ENCODE measurements at places on chromosomes 3 and 15. TPM values are rescaled to one million over a fixed set of nuclear protein-coding genes. Genes with fewer than 3 reads are reported as not detected.

GRCh38 chr15:42549032-42549491 lies 424 bp downstream of the HAUS2 start:
- no peak for DNase-seq
- peaks cover 21% of the 10 kb centered on the region for H3K4me1 ChIP-seq
- no peaks in the 10 kb centered on the region for H3K27me3 ChIP-seq
- peak overlapping the region; percentile 93 for H3K27ac ChIP-seq
- no peaks in the 10 kb centered on the region for H3K36me3 ChIP-seq

- H3K36me3 ChIP-seq = no peaks in the 10 kb centered on the region
- DNase-seq = no peak
- no peaks in the 10 kb centered on the region for H3K27me3 ChIP-seq
- no peak overlapping the region for H3K4me3 ChIP-seq
Observed at GRCh38 chr15:100710744-100711515, 108.5 kb downstream of the ASB7 start.

GRCh38 chr15:60829416-60829815 lies 350.5 kb upstream of the ICE2 start:
- no peaks in the 10 kb centered on the region for H3K4me1 ChIP-seq
- H3K27me3 ChIP-seq = no peaks in the 10 kb centered on the region
- no peak overlapping the region for H3K4me3 ChIP-seq

- H3K27ac ChIP-seq = no peak overlapping the region
- DNase-seq = no peak
- no peaks in the 10 kb centered on the region for H3K27me3 ChIP-seq
- no peak overlapping the region for H3K4me3 ChIP-seq
- no peaks in the 10 kb centered on the region for H3K4me1 ChIP-seq
Observed at GRCh38 chr3:27093771-27094170, 275.4 kb downstream of the NEK10 start.

The FES gene
- 4.0 TPM for total RNA-seq

The GATA2 gene
- total RNA-seq = not detected

The CIB2 gene
- 2.0 TPM for total RNA-seq

The SSUH2 gene
- not detected for total RNA-seq

The SLC22A13 gene
- total RNA-seq = 0.65 TPM

- H3K27ac ChIP-seq = no peak overlapping the region
- no peaks in the 10 kb centered on the region for H3K27me3 ChIP-seq
- no peak for DNase-seq
- no peak overlapping the region for H3K4me3 ChIP-seq
- H3K4me1 ChIP-seq = no peaks in the 10 kb centered on the region
Observed at GRCh38 chr3:3851621-3852323, 52.5 kb downstream of the LRRN1 start.

- no peaks in the 10 kb centered on the region for H3K36me3 ChIP-seq
- no peaks in the 10 kb centered on the region for H3K4me1 ChIP-seq
- H3K27me3 ChIP-seq = no peaks in the 10 kb centered on the region
- DNase-seq = no peak
- no peak overlapping the region for H3K27ac ChIP-seq
Observed at GRCh38 chr3:194574639-194575483, 58.4 kb downstream of the TMEM44 start.

- DNase-seq = no peak
- no peak overlapping the region for H3K27ac ChIP-seq
- no peaks in the 10 kb centered on the region for H3K36me3 ChIP-seq
- H3K4me3 ChIP-seq = no peak overlapping the region
Observed at GRCh38 chr15:90003736-90004135, 2.6 kb downstream of the ZNF710 start.

DNA sequence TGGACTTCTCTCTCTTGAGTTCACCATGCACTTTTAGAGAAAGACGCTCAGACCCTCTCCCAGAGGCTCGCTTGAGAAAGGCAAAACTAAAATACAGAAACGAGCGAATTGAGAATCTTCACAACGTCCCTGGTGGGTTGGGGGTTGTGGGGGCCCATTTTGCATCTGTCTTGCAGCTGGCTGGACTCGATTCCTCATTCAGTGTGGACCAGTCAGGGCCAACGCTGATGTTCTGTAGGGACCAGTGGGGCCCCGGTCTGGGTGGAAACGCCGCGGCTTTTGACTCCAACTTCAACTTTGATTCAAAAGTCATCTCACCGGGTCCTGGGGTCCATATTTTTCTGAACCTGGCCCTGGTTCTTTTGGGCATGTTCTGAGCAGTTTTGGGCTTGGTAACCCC lies 68.1 kb downstream of the SLC6A6 start:
- DNase-seq = no peak
- no peaks in the 10 kb centered on the region for H3K36me3 ChIP-seq
- no peaks in the 10 kb centered on the region for H3K4me1 ChIP-seq
- no peak overlapping the region for H3K4me3 ChIP-seq
- no peak overlapping the region for H3K27ac ChIP-seq

- no peak for DNase-seq
- no peak overlapping the region for H3K4me3 ChIP-seq
- H3K4me1 ChIP-seq = no peaks in the 10 kb centered on the region
- H3K27me3 ChIP-seq = no peaks in the 10 kb centered on the region
- no peak overlapping the region for H3K27ac ChIP-seq
- no peaks in the 10 kb centered on the region for H3K36me3 ChIP-seq
Observed at GRCh38 chr3:60854791-60855190, 396.5 kb downstream of the FHIT start.

The BBS4 gene
- 16.2 TPM for total RNA-seq

GRCh38 chr15:40102897-40103858 lies 5.5 kb downstream of the BMF start:
- no peak for DNase-seq
- H3K4me1 ChIP-seq = peaks cover 50% of the 10 kb centered on the region
- H3K27ac ChIP-seq = no peak overlapping the region
- no peak overlapping the region for H3K4me3 ChIP-seq

The ACTC1 gene
- total RNA-seq = not detected

The STAB1 gene
- total RNA-seq = 14.4 TPM

- H3K4me1 ChIP-seq = peaks cover 45% of the 10 kb centered on the region
- peak overlapping the region; percentile 82 for H3K27ac ChIP-seq
- H3K36me3 ChIP-seq = peaks cover 20% of the 10 kb centered on the region
- peak overlapping the region; percentile 85 for H3K4me3 ChIP-seq
- no peak for DNase-seq
Observed at GRCh38 chr3:9395570-9396300, 1.7 kb upstream of the SETD5 start.

DNA sequence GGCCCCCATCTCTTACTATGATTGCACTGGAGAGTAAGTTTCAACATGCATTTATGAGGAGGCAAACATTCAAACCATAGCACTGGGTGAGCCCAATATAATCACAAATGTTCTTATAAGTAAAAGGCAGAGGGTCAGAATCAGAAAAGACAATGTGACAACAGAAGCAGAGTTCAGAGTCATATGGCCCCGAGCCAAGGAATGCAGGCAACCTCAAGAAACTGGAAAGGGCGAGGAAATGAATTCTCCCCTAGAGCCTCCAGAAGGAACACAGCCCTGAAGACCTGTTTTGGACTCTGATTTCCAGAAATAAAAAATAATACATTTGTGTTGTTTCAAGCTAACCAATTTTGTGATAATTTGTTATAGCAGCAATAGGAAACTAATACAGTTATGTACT lies 81.3 kb upstream of the ABI3BP start:
- H3K36me3 ChIP-seq = no peaks in the 10 kb centered on the region
- no peaks in the 10 kb centered on the region for H3K27me3 ChIP-seq
- H3K27ac ChIP-seq = no peak overlapping the region
- H3K4me1 ChIP-seq = no peaks in the 10 kb centered on the region
- no peak overlapping the region for H3K4me3 ChIP-seq

GRCh38 chr15:49040151-49040550 lies 6.1 kb downstream of the SECISBP2L start:
- H3K27me3 ChIP-seq = no peaks in the 10 kb centered on the region
- DNase-seq = no peak
- H3K4me3 ChIP-seq = no peak overlapping the region

- peak overlapping the region; percentile 95 for H3K4me3 ChIP-seq
- peak overlapping the region; percentile 78 for H3K27ac ChIP-seq
- no peaks in the 10 kb centered on the region for H3K27me3 ChIP-seq
- no peaks in the 10 kb centered on the region for H3K36me3 ChIP-seq
- peaks cover 22% of the 10 kb centered on the region for H3K4me1 ChIP-seq
Observed at GRCh38 chr3:39106281-39106811, 1.1 kb downstream of the GORASP1 start.

- H3K27ac ChIP-seq = no peak overlapping the region
- H3K4me1 ChIP-seq = no peaks in the 10 kb centered on the region
- DNase-seq = no peak
- no peak overlapping the region for H3K4me3 ChIP-seq
- no peaks in the 10 kb centered on the region for H3K36me3 ChIP-seq
Observed at GRCh38 chr3:1943395-1944118, 155.1 kb upstream of the CNTN4 start.

The TRAT1 gene
- total RNA-seq = 109 TPM

DNA sequence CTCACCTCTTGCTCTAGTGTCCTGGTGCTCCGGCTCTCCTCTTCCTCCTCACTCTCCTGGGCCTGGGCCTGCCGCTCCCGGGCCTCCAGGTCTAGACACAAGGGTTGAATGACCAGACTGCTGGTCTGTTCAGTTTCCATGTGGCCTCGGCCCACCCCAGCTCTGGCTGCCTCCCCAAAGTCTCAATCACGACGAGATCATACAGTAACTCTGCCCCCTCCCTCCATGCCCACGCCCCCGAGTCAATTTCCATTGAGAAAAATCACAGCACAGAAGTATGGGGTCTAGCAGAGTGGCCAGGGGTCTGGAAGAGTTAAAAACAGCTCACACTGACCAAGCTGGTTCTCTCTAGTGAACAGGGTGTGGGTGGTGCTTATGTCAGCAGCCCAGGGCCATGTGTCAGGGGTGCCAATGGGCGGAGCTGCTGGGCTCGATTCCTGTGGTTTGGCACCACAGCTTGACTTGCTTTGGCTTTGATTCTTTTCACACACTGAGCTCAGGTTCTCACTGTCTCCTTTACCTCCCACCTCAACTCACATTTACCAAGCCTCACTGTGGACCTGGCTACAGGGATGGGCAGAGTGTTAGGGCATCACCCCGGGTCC lies 6.9 kb downstream of the C15orf62 start:
- peaks cover 83% of the 10 kb centered on the region for H3K36me3 ChIP-seq
- H3K4me1 ChIP-seq = peaks cover 11% of the 10 kb centered on the region
- H3K27ac ChIP-seq = no peak overlapping the region
- DNase-seq = no peak

DNA sequence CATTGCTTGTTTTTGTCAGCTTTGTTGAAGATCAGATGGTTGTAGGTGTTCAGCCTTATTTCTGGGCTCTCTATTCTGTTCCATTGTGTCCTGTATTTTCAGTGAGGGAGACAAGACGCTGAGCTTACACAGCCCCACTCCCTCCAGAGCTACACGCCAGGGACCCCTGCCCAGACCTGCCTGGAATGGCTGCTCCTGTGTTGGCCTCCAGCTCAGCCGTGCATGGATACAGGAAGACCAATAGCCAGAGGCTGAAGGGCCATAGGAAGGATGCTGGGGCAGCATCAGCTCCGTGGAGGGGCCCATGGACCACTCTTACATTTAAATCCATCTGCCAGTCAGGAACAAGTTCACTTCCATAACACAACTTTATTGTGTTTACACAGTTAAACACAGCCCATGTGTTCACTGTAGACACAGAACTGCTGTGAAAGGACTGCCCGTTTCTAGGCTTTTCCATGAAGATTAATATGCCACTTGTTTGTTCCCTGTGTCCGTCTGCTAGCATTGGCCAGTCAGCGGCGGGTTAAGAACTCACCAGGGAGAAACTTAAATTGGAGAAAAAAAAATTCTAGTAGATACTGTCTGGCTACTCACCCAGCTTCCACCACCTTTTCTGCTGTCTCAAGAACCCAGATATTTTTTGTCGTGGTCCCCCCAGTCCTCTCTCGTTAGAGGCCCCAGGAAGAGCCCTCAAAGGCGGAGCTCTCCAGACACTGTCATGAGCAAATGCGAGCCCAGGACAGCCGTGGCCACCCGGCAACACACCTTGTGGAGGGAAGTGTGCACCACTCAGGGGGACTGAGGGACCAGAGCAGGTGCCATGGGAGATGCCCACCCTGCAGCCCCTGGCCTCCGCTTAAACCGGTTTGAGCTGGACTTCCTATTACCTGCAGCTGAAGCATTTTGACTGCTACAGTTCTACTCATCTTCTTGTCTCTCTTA lies 142.3 kb upstream of the MEF2A start:
- no peak for DNase-seq
- no peak overlapping the region for H3K27ac ChIP-seq
- H3K4me3 ChIP-seq = no peak overlapping the region
- H3K27me3 ChIP-seq = no peaks in the 10 kb centered on the region
- H3K36me3 ChIP-seq = no peaks in the 10 kb centered on the region
- H3K4me1 ChIP-seq = no peaks in the 10 kb centered on the region

The ERICH6 gene
- total RNA-seq = 1.4 TPM

DNA sequence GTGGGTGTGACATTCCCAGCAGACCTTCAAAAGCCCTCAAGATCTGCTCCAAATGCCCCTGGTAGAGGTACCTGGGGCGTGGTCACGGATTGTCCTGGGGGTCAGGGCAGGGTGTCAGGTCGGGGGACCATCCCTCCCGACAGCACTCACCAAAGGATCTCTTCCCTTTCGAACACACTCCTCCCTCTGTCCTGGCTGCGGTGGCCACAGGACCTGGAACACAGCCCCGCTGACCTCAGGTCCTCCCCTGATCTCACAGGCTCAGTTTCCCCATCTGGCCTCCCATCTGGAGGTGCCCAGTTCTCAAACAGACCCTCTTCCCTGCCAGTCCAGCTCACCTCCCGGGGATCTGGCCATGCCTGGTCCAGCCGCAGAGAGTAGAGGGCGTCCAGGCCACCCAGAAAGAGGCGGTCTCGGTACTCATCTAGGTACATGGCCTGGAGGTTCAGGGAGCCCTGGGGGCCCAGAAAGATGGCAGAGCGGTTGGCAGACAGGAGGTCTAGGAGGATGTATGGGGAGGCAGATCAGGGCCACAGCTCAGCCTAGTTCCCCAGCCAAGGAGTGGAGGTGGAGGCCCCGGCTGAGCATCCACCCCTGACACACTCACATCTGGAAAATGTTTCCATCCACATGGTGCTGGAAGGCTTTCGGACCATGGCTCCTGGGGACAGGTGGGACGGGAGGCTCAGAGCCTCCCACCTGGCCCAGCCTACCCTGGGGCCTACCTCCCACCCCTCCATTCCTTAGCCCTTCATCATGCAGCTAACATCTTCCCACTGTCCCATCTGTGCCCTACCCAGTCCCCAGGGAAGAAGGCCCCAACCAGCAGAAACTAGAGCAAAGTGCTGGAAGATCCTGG lies 2.3 kb downstream of the SEMA3G start:
- no peaks in the 10 kb centered on the region for H3K27me3 ChIP-seq
- no peak overlapping the region for H3K27ac ChIP-seq
- DNase-seq = no peak
- no peaks in the 10 kb centered on the region for H3K4me1 ChIP-seq

The RPL39L gene
- total RNA-seq = 4.5 TPM

The DUOXA1 gene
- total RNA-seq = 0.51 TPM

Measured in naive thymus-derived CD4-positive, alpha-beta T cell (primary cell).